ENCODE measurements at places on chromosomes 16 and 17.

GRCh38 chr17:79797492-79798298 lies 818 bp upstream of the CBX8 start:
- peak; percentile 83 for DNase-seq

- no peak for DNase-seq
These were observed at the start of gene ZP2 for GRCh38 chr16:21211486-21211885. TSS of gene ZP2 (minus strand) at chr16:21211574. CDS start at chr16:21211547, 27 bp downstream.

DNA sequence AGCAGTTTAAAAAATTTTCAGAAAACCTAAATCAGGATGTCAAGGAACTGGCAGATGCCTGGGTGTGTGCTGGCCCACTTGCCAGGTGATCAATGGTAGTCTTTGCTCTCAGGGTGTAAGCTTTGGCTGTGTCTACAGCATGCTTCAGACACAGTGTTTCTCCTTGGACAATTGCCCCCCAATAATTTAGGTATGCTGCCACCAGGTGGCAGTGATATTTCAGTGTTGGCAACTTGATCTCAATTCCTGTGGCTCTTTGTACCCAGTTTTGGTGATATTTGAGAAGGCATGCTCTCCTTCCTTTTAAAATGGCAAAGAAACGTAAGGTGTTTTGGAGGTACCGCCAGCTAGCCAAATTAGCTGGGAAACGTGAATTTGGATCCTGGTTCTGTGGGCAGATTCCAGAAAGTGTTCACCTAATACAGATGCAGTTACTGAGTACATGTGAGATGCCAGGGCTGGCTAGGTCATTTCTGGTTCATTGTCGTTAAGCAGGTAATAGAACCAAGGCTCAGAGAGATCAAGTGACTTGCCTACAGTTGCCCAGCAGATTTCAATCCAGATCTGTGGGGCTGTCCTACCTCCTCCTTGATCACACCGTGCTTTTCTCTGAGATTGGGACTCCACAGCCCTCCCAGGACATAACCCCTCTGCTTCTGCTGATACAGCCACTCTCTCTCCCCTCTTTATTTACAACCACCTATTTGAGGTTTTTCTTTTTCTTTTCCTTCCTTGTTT lies 155.6 kb upstream of the PLCG2 start:
- DNase-seq: peak; percentile 77

DNA sequence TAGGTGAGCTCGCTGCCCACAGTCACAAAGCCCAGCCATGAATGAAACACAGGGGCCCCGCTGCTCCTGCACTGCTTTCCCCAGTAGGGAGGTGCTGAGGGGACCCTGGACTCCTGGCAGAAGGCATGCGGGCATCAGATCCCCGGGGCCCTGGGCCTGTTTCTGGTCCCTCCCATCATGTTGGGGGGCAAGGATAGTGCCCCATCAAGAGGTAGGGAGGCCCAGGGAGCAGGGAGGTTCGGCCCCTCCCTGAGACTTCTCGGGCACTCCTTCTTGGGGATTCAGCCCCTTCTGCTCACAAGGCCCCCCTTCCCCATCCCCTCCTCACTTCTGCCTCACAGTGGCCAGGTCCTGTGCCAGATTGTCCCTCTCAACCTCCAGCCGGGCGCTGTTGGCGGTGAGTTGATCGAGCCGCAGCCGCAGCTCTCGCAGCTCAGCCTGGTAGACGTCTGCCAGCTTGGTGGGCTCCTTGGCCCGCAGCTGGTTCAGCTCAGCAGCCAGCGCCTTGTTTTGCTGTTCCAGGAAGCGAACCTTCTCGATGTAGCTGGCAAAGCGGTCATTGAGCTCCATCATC lies 515 bp downstream of the GFAP start:
- no peak for DNase-seq

GRCh38 chr16:79839466-79840341 lies 239.2 kb upstream of the MAF start:
- DNase-seq: peak; percentile 58

- DNase-seq: no peak
These were observed 10.7 kb downstream of the POLR3K start for GRCh38 chr16:42691-43090.

DNA sequence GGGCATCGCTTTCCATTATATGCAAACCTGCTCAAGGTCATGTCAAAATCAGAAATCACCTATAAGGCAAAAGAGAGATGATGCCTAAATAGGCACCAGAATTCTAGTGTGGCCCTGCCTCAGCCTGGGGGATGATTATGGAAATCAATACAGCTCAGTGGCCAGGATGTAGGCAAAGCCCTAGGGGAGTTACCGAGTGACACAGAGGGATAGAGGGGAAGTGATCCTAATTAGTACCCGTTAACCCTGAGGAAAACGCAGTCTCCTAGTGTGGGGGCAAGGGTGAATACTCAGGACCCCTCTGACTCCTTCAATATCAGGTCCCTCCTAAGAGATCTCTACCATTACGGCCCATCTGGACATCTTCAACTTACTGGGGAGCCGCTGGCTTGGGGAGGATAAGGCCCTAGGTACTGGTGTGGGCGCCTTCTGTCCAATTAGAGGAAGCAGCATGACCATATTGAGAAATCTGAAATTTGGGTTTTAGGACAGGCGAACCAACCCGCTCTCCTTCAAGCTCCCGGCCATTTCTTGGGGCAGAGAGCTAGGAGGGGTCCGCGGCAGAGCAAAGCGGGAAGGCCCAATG lies 725 bp downstream of the NT5C3B start:
- peak; percentile 43 for DNase-seq

DNA sequence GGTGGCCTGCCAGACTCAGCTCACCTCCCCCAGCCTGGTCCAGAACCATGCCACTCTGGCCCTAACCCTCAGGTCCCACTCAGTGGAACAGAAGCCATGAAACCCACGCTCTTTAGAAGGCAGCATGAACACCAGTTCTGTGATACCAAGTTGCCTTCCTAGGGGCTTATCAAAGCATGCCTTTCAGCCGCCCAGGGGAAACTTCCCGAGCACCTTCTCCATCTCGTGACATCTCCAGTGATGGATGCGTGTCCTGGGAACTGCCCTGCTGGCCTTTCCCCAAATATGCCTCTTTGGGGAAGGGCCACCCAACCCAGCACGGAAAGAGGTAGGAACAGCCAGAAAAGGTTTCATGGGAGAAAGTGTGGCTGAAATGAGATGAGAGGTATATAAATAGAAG lies 8.3 kb downstream of the CCDC42 start:
- no peak for DNase-seq

DNA sequence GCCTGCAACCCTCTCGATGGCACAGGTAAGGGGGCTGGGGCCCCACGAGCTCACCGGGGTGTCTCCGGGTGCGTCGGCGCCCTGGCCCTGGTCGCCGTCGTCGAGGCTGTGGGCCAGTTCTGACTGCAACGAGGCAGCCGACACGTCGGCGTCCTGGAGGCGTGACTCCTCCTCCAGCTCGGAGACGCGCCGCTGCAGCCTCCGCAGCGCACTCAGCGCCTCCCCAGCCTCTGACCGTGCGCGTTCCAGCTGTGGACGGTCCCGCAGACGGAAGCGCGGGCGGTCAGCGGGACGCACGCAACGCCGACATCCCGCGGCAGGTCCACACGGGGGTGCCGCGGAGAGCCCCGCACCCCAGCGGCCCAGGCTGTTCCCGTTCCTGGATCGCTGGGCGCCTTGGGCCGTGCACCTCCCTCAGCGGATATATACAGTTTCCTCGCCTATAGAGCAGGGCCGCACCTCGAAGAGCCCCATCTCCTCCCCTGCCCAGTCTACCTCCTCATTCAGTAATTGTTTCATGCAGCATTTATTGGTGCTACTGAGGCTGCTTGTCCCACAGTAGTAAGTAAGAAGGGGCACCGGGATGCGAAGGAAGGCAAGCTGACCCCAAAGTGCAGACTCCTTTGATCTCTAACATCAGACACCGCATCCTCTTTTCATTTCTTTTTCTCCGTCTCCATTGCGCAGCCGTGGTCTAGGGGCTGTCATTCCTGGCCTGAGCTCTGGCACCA lies 5.8 kb downstream of the THOC6 start:
- peak; percentile 39 for DNase-seq

DNA sequence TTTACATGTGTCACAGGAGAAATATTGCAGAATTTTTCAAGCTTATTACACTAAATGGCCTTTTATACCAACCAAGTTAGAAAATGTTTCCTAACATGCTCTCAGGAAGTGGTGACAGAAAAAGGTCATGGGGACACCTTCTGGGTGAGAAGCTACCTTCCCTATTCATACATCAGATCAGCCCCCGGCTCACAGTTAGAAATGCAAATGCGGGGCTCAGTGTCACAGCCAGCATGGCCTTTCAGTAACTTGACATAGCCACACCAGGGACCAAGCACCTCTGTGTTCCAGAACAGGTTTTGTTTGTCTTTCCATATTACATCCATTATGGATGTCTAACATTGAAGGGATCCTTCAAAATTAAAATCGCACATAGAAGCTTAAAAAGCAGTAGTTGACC lies 59.5 kb downstream of the CHD9NB start:
- no peak for DNase-seq

- no peak for DNase-seq
These were observed 2.9 kb downstream of the STARD3 start for GRCh38 chr17:39639566-39640458.

- DNase-seq: peak; percentile 90
These were observed 5.7 kb upstream of the SPNS2 start for GRCh38 chr17:4492721-4493561.

- DNase-seq: no peak
These were observed 67.5 kb downstream of the IQCK start for GRCh38 chr16:19785512-19786130.

- no peak for DNase-seq
These were observed 95.6 kb downstream of the SMG6 start for GRCh38 chr17:2207815-2208515.

GRCh38 chr17:31008374-31009041 lies 37.7 kb downstream of the RNF135 start:
- DNase-seq: peak; percentile 85

- DNase-seq: peak; percentile 88
These were observed 84.9 kb downstream of the HS3ST2 start for GRCh38 chr16:22898874-22899348.

- DNase-seq: peak; percentile 68
These were observed 26.0 kb upstream of the HNF1B start for GRCh38 chr17:37770631-37771518.

DNA sequence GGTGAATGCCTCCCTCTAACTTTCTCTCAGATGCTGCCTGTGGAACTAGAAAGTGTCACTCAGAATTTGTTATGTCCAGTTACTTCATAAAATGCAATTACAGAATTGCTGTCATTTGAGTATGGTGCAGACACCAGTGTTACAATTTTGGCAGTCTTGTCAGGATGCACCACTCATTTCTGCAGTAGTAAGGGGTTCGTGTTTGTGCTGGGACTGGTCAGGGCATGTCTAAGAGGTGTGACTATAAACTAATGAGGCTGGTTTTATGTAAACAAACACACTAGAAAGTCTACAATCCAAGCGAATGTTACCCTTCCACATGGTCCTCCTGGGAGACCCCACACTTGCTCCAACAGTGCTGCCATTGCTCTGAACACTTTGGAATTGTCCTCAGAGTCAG lies 206.2 kb downstream of the ANKFN1 start:
- DNase-seq: no peak

DNA sequence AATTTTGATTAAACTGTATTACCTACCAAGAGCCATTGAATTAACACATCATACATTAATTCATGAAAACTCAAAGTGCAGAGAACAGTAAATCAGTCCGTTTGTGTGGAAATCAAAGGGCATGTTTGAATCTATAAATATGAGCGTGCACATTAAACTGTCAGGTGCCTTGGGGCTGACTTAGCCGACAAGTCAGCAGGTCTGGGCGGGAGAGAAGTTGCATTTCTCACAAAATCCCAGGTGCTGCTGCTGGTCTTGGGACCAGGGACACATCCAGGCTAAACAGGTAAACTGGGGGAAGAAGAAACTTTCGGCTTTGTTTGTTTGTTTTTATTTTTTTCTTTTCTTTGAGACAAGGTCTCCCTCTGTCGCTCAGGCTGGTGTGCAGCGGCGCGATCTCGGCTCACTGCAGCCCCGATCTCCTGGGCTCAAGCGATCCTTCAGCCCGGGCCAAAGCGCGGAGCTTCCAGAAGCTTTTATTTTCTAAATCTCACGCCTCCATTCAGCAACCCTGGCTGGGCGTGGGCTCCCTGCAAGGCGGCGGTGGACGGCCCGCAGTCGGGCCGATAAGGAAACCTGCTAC lies 213.9 kb downstream of the MRTFB start:
- DNase-seq: no peak

GRCh38 chr16:80231888-80232287 lies 308.9 kb upstream of the DYNLRB2 start:
- DNase-seq: no peak

DNA sequence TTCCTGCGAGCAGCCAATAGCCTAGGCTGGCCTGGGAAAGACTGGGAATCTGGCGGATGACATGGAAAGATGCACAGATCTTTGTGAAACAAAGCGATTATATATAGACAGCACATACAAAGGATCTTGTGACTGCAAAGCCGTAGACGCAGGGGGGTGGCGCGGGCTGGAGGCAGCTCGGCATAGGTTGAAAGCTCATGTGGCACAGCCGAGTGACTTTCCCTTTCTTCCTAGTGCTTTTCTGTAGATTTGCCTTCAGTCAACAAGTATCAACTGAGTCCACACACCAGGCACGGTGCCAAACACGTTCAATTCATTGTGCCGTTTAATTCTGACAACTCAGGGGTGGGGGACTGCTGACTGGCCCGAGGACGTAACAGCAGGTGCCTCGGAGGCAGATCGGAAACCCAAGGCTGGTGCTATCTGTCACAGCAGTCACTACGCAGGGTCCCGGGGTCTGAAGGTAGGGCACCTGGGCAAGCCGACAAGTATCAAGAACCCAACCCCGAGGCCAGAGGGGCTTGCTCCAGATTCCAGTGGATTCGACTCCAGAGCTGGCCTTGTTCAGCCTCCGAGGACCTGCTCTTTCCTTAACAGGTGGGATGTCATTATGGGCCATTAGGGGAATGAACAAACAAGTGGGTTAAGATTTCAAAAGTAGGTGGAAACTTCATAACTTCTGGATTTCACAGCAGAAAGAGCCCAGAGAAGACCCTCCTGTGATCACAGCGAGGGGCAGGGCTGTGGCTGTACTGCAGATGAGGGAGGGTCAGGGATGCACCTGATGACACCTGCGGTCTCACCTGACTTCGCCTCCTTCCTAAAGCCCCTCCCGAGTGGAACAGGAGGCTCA lies 5.9 kb downstream of the PAM16 start:
- DNase-seq: no peak

GRCh38 chr17:55286681-55287589 lies 22.2 kb downstream of the HLF start:
- no peak for DNase-seq
